ENCODE measurements at places on chromosomes 6 and 20.

DNA sequence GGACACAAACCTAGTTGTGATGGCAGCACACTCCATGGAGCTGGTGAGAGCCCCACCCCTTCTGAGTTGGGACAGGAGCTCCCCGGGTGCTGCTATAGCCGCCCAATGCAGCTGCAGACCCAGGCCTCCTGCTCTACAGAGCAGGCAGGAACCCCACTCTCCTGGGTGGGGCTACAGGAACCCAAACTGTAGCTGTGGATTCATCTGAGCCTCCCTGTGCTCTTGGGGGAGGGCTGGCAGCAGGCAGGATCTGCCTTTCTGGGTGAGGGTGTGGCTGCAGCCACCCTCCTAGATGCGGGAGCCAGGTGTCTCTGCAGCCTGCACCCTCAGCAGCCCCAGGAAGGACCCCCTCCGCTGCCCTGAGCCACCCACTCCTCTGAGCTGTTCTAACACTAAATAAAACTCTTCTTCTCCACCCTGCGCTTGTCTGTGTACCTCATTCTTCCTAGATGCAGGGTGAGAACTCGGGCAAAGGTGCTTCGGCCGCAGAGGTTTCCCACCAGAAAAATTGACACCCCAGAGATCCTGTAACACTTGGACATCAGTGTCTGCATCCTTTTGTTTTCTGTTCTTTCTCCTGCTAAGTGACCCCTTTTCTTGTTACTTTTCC lies 55.2 kb upstream of the KIF13A start:
- peak overlapping the region; percentile 50 for H3K27ac ChIP-seq
- H3K36me3 ChIP-seq, result no peaks in the 10 kb centered on the region
- no peaks in the 10 kb centered on the region for H3K27me3 ChIP-seq
- H3K4me3 ChIP-seq, result no peak overlapping the region
- peaks cover 10% of the 10 kb centered on the region for H3K4me1 ChIP-seq
- DNase-seq, result no peak

DNA sequence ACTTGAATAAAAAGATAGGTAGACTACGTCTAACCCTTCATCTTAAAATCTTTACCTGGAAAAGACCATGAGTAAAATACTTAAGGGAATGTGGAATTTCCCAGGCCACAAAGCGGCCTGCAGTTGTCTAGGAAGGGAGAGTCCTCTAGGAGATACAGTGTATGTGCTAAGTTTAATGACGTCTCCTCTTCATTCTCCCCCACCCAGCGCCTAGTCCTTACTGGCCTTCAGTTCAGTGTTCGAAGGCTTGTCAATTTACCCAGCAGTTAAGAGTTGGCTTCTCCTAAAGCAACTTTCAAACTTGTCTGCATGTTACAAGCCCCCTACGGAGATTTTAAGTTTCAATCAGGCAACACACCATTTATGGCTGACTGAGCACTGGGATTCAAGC lies 35.2 kb downstream of the HFE start:
- no peak for DNase-seq
- no peak overlapping the region for H3K4me3 ChIP-seq
- no peaks in the 10 kb centered on the region for H3K27me3 ChIP-seq
- H3K27ac ChIP-seq, result peak overlapping the region; percentile 60
- no peaks in the 10 kb centered on the region for H3K4me1 ChIP-seq

GRCh38 chr20:47183367-47183766 lies 173.1 kb downstream of the ZMYND8 start:
- H3K4me1 ChIP-seq, result no peaks in the 10 kb centered on the region
- H3K27me3 ChIP-seq, result no peaks in the 10 kb centered on the region
- H3K27ac ChIP-seq, result no peak overlapping the region
- no peak for DNase-seq

GRCh38 chr6:168061269-168062210 lies 17.5 kb downstream of the FRMD1 start:
- no peak for DNase-seq
- H3K4me1 ChIP-seq, result no peaks in the 10 kb centered on the region
- no peaks in the 10 kb centered on the region for H3K36me3 ChIP-seq

- DNase-seq, result no peak
- H3K27me3 ChIP-seq, result no peaks in the 10 kb centered on the region
- H3K4me1 ChIP-seq, result no peaks in the 10 kb centered on the region
- H3K36me3 ChIP-seq, result no peaks in the 10 kb centered on the region
Measured at GRCh38 chr6:91221072-91221720, 634.3 kb upstream of the MAP3K7 start.

DNA sequence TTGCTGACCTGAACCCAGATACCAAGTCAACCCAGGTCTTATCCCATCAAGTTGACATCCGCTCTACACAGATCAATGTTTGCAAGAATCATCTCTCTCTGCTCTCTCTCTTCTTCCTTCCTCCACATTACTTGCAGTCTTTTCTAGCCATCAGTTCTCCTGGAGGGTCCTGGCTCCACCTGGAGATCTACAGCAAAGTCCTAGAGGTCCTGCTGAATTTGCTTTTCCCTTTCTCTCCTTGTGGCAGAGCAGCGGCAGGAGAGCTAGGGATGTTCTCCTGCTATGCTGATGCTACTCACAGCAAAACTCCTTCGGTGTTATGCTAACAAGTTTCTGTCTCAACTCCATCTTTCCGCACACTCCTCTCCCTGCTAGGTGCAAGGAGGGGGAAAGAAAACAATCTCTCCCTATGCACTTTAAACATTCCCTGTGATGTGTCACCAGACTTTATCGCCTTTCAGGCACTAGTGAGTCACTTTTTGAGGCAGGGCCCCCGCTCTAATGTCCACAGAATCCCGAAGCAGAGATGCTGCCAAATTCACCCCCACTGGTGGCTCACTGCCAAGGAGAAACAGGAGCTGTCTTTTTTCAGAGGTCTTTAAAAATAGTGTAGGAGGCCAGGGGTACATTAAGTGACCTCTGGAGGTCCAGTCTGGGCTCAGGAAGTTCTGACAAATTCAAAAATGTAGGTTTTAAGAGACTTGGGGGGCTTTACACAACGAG lies 62.6 kb downstream of the FAM50B start:
- peak overlapping the region; percentile 84 for H3K27ac ChIP-seq
- H3K4me1 ChIP-seq, result peaks cover 3% of the 10 kb centered on the region
- no peaks in the 10 kb centered on the region for H3K27me3 ChIP-seq
- H3K36me3 ChIP-seq, result no peaks in the 10 kb centered on the region
- peak; percentile 94 for DNase-seq

DNA sequence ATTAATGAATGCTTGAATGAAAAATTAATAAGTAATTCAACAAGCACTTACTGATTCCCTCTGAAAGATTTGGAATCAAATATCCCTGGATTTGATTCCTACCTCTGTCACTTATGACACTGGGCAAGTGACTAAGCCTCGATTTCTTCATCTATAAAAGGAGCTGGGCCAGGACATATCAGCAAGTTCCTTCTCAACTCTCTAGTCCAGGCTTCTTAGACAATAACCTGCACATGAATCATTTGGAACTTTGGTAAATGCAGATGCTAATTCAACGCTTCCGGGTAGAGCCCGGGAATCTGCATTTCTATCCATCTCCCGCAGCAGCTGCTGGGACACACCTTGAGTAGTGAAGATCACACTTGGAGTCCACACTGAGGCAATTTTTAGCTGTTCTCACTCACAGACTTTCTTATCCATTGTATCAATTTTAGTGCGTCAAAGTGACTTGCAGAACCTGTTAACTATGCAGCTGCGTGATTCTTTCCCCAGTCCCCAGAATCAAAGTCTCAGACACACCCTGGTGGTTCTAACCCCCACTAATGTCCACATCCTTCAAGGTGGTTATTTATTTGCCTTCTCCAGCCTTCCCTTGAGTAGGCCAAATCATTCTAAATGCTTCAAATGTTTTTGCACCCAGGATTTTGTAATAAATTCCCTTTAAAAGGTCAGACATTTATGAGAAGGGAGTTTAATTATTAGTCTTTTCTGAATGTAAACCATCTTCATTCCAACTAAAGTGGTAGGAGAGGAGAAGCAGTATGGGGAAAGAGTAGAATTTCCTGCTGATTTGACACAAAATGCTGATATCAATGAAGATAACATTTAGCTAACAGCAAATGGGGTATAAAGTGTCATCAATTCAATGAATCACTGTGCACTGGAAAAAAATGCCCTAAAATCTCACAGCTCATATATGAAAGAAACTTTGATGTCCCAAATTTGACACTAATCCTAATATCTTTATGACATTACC lies 26.0 kb upstream of the CCND3 start:
- no peak for DNase-seq
- H3K4me1 ChIP-seq, result no peaks in the 10 kb centered on the region
- no peaks in the 10 kb centered on the region for H3K27me3 ChIP-seq
- H3K36me3 ChIP-seq, result no peaks in the 10 kb centered on the region
- H3K4me3 ChIP-seq, result no peak overlapping the region
- no peak overlapping the region for H3K27ac ChIP-seq

DNA sequence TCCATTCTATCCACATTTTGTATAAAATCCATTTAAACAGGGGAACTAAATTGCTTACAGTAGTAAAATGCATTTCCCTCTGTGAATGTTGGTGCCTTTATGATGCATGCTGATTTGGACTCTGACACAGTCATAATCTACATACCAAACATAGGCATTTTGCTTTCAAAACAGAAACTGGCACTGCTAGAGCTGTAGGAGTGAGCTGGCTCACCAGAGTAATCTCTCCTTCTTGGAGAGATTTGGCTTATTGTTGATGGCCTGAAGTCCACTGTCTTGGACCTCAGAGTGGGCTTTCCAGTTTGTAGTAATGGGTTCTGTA lies 363.2 kb upstream of the FLRT3 start:
- no peaks in the 10 kb centered on the region for H3K27me3 ChIP-seq
- no peak overlapping the region for H3K27ac ChIP-seq
- DNase-seq, result no peak
- no peak overlapping the region for H3K4me3 ChIP-seq
- H3K36me3 ChIP-seq, result no peaks in the 10 kb centered on the region

DNA sequence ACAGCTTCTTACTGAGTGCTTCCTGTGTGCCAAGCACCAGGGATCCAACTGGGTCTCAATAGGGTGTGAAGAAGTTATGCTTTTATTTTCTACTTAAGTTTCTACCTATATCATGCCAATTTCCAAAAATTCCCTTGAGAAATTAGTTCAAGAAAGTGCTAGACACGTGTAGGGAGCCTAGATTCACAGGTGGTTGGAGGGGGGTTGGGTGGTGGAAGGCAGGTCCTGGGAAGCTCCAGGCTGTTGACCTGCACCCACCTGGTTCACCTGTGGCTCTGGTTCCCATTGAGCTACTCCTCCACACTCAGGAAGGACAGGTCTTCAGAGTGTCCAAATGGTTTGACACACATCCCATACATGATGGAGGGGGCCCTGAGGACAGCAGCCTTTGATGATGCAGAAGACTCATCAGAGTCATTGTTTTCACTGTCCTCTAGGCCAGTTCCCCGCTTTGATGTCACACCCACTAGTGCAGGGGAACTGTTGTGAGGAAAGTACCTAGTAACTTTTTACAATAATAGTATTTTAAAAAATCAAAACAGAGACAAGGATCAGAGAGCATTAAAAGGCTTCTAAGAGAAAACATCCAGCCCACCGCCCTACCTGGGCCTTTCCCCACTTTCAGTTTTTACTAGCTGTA lies 39.8 kb upstream of the MYL9 start:
- H3K4me3 ChIP-seq, result no peak overlapping the region
- H3K27me3 ChIP-seq, result no peaks in the 10 kb centered on the region
- DNase-seq, result no peak
- H3K36me3 ChIP-seq, result peaks cover 2% of the 10 kb centered on the region

- no peak for DNase-seq
- no peak overlapping the region for H3K27ac ChIP-seq
- no peaks in the 10 kb centered on the region for H3K4me1 ChIP-seq
- H3K36me3 ChIP-seq, result peaks cover 3% of the 10 kb centered on the region
- H3K27me3 ChIP-seq, result no peaks in the 10 kb centered on the region
- no peak overlapping the region for H3K4me3 ChIP-seq
Measured at GRCh38 chr6:97150932-97151331, 132.1 kb downstream of the MMS22L start.

- no peaks in the 10 kb centered on the region for H3K36me3 ChIP-seq
- peaks cover 1% of the 10 kb centered on the region for H3K27me3 ChIP-seq
- no peak for DNase-seq
- H3K4me1 ChIP-seq, result no peaks in the 10 kb centered on the region
- H3K4me3 ChIP-seq, result no peak overlapping the region
Measured at GRCh38 chr6:30964075-30964474, 19.4 kb upstream of the MUC21 start.

GRCh38 chr6:29679962-29680361 lies 990 bp downstream of the ZFP57 start:
- no peak for DNase-seq
- no peaks in the 10 kb centered on the region for H3K27me3 ChIP-seq
- no peak overlapping the region for H3K27ac ChIP-seq
- no peaks in the 10 kb centered on the region for H3K36me3 ChIP-seq

DNA sequence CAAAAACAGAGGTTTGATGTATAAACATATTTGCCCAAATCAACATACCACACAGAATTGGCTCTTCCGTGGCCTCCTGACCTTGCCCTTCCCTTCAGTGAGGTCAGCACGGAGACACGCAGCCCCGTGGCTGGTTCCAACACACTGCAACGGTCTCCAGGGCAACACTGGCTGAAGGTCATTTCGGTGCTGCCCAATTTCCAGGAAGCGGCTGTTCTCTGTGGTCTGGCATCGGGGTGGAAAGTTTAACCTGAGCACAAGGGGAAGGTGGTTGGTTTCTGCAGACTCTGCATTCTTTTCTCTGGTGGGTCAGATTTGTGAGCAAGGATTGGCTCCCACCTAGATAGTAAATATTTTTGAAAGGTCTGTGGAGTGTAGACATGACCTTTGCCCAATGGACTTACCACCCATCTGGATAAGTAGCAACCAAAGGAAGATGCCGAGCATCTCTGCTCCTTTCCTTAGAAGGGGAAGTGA lies 177.6 kb upstream of the PHACTR1 start:
- no peaks in the 10 kb centered on the region for H3K27me3 ChIP-seq
- H3K36me3 ChIP-seq, result no peaks in the 10 kb centered on the region
- H3K4me1 ChIP-seq, result no peaks in the 10 kb centered on the region
